ENCODE measurements at places on chromosomes 1 and 21.

- DNase-seq: no peak
These were observed 300.7 kb downstream of the SIPA1L2 start for GRCh38 chr1:232329103-232329813.

DNA sequence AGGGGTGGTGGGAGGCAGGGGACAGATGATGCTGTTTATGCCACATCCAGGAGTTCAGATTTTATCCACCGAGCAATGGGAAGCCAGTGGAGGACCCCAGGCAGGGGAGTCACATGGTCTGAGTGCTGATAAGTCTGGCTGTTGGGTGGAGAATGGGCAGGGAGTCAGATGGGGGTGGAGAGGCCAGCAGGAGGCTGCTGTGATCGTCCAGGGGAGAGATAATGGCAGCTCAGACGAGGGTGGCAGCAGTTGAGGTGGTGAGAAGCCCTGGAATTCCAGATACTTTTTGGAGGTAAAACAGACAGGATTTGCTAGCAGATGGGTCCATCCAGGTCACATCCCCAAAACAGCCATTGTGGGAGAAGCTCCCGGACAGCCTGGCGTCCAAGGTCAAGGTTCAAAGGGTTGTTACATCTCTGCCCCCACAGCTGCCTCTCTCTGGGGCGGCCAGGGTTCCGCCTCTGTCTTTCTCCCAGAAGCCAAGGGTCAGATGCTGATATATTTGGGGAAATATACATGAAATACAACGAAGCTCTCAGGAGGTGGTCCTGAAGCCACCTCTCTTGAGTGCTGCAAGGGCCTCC, 252.1 kb upstream of the TMEM51 start:
- DNase-seq: no peak

DNA sequence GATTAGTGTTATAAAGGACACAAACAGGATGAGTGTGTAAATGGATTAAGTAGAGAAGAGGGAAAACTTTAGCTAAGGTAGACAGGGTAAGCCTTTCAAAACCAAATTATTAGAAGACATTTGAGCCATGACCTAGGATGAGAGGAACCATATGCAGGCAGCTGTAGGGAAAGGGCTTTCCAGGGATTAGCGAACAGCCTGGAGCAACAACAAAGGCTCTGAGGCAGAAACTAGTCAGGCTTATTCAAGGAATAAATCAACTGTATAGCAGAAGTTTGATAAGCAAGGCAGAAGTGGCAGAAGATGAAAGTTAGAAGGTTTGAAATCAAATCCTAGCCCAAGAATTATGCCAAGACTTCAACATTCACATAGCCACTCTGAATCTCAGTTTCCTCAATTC, 21.3 kb downstream of the AIDA start:
- DNase-seq: no peak

GRCh38 chr1:33880305-33880704, 16.4 kb downstream of the HMGB4 start:
- no peak for DNase-seq

DNA sequence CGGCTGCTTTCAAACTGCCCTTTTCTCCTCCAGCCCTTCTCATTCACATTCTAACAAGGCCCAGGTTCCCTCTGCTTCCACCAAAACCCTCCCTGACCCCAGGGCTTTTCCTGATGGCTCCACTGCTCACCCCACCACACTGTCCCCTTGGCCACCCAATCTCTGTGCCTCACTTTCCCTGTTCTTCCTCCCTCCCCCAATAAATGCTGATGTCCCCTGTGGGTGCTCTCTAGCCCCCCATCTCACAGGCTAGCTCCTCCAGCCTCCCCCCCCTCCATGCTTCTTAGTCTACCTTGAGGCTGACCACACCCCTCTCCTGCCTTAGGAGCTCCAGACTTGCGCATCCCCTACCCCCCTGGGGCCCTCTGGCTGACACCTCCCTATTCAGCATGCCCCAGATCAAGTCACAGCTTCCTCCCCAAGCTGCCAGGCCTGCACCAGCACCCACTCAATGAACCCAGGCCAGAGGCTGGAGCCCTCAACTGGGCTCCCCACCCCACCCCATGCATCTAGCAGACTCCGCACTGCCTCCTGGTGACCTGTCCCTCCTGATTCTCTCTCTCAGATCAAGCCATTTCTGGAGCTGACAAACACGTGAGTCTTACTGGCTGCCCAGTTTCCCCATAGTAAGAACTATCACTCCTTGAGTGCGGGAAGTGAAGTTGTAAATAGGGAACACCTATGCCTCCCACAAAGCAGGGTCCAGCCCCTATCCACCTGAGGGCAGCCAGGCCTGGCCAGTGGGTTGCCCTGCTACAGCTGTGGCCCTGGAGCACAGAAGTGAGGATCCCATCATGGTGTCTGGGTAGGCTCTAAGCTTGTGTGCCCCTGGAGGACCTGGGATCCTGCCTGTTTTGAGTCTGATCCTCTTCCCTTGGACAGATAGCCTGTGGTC, 117.9 kb downstream of the DMRTB1 start:
- no peak for DNase-seq

DNA sequence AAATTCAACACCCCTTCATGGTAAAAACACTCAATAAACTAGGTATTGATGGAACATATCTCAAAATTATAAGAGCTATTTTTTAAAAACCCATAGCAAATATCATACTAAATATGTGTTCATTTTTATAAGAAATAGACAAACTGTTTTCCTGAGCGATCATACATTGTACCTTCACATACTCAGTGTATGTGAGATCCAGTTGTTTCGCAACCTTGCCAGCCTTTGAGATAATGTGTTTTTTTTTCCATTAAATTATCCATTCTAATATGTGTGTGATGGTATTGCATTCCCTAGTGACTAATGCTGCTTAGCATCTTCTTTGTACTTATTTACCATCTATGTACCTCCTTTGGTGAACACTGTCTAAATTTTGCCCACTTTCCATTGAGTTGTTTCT, 47.1 kb downstream of the CFH start:
- DNase-seq: no peak

GRCh38 chr1:156388174-156389137, 19.4 kb downstream of the RHBG start:
- DNase-seq: no peak

DNA sequence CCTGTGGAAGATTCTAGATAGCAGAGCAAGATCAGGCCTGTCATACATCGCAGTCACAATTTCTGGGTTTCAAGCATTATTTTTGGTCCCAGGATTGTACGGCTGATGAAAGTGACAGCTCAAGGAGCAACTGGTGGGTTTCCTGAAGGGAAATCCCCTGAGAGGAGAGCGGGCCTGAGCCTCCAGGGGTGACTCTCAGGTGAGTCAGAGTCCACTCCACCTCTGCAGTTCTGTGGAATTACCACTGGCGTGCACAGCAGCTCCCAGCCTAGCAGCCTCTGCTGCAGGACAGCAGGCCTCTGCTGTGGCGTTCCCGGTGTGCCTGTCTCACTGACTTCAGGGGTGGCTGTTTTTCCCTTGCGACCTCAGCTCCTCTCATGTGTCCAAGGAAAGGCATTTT, 24.4 kb downstream of the SLC66A1 start:
- no peak for DNase-seq

GRCh38 chr1:164363980-164364379, 195.0 kb upstream of the PBX1 start:
- no peak for DNase-seq

GRCh38 chr1:171191992-171192391, 6.9 kb downstream of the FMO2 start:
- DNase-seq: no peak

DNA sequence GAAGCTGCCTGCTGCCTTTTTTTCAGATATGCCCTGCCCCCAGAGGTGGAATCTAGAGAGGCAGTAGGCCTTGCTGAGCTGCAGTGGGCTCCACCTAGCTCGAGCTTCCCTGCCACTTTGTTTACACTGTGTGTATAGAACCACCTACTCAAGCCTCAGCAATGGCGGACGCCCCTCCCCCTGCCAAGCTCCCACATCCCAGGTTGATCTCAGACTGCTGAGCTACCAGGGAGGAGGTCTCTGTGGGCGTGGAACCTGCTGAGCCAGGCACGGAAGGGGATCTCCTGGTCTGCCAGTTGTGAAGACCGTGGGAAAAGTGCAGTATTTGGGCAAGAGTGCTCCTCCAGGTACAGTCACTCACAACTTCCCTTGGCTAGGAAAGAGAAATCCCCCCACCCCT, 65.1 kb downstream of the MSH4 start:
- no peak for DNase-seq

DNA sequence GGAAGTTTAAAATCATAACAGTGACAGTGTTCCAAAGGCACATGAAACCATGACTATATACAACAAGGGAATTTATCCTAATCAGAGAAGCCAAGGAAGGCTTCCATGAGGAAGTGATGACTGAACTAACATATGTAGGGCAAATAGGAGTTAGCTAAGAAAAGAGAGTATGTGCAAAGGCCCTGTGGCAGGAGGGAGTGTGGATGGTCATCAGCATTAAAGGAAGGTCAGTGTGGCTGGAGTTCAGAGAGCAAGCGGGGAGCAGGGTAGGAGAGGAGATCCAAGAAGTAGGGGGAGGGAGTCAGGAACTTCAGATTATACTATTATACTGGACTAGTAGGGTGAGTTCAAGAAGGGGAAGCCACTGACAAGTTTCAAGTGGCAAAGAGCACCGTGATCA, 8.4 kb downstream of the MAP7D1 start:
- no peak for DNase-seq
